ENCODE measurements at places on chromosomes 7 and 10. TPM values are rescaled to one million over a fixed set of nuclear protein-coding genes. Genes with fewer than 3 reads are reported as not detected.

- H3K4me3 ChIP-seq: no peak overlapping the region
- H3K27me3 ChIP-seq: no peaks in the 10 kb centered on the region
- no peak overlapping the region for H3K27ac ChIP-seq
- no peaks in the 10 kb centered on the region for H3K4me1 ChIP-seq
- H3K36me3 ChIP-seq: no peaks in the 10 kb centered on the region
Observed at GRCh38 chr7:44930921-44931320, 45.6 kb upstream of the PURB start.

DNA sequence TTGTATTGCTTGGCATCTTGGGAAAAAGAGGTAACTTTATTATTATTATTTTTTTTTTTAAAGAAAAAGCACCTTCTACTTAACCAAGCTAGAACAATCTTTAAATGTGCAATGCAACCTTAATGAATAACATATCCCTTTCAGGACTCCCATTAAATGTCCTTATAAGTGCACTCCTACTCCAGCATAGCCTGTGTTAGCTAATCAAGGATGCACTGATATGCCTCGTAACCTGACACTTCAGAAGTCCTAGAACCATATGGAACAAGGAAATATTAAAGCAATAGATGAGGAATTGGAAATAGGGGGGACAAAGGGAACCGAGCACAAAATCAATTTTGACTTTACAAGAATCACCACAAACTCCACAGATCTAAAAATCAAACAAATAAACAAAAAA, 522.4 kb downstream of the PARD3 start:
- no peak overlapping the region for H3K27ac ChIP-seq
- H3K4me1 ChIP-seq: peaks cover 7% of the 10 kb centered on the region
- DNase-seq: no peak
- H3K36me3 ChIP-seq: no peaks in the 10 kb centered on the region
- no peaks in the 10 kb centered on the region for H3K27me3 ChIP-seq
- H3K4me3 ChIP-seq: no peak overlapping the region

Gene TLX1
- not detected for total RNA-seq

Gene PUS7
- total RNA-seq: 10.6 TPM

DNA sequence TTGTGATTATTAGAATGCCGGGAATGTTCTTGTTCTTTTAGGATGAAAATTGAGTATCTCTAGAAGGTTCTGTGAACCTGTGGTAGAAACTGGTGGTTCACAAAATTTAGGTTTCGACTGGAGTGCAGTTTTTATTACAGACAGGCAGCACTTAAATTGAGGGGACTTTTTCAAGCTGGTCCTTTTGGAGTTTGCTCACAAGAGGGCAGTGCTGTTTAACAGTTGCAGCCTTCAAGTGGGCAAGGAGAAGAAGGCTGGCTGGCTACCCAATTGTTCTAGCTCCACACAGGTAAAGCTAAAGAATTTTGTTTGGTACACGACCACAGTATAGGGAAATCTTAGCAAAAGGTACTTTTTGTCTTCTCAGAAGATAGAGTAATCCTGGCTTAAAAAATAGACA, 233.6 kb downstream of the SNX13 start:
- H3K4me3 ChIP-seq: no peak overlapping the region
- H3K27me3 ChIP-seq: no peaks in the 10 kb centered on the region
- DNase-seq: peak; percentile 64
- H3K36me3 ChIP-seq: no peaks in the 10 kb centered on the region
- no peaks in the 10 kb centered on the region for H3K4me1 ChIP-seq
- H3K27ac ChIP-seq: no peak overlapping the region

Gene CADPS2
- 33.0 TPM for total RNA-seq
